CD4-positive, alpha-beta T cell treated with Interleukin-6 at 100 ng/mL for 8 hours (primary cell): ENCODE measurements at places on chromosomes 3 and 15.

- no peak for DNase-seq
These were observed 114.3 kb downstream of the TGFBR2 start for GRCh38 chr3:30720586-30721313.

DNA sequence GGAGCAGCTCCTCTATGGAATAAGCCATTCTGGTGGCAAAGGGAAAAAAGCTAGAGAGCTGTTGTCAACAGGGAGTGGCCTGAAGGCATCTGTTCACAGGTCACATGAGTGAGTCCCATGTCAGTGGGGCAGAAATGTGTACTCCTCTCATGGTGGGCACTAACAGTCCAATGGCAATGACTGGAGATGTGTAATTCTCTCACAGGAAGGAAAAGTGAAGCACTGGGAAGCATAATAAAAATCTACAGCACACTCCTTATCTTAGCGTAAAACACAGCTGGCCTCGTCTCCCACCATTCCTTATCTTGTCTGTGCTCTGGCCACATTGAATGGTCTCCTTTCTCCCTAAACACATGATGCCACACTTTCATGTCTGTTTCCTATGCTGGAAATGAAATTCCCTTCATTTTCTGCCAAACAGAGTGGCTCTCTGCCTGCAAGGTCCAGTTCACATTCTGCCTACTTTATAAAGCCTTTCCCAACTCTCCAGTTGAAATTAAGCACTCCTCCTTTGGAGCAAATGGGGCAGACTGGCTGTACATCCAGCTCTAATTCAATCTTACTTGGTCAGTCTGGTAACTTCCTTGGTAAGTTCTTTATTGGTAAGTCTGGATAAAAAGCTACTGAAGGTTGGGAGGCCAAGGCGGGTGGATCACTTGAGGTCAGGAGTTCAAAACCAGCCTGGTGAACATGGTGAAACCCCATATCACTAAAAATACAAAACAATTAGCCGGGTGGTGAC is 139.8 kb downstream of the RPL22L1 start:
- no peak for DNase-seq

DNA sequence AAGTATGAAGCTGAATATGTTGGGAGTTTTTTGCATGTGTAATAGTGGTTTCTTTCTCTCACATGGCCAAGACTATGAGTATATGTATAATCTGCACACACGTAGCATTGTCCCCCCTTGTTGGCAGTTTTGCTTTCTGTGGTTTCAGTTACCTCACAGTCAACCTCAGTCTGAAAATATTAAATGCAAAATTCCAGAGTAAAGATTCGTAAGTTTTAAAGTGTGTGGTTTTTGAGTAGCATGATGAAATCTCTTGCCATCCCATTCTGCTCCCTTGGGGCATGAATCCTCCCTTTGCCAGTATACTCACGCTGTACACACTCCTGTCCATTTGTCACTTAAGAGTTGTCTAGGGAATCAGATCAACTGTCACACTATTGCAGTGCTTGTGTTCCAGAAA is 742.0 kb upstream of the CCDC54 start:
- no peak for DNase-seq

DNA sequence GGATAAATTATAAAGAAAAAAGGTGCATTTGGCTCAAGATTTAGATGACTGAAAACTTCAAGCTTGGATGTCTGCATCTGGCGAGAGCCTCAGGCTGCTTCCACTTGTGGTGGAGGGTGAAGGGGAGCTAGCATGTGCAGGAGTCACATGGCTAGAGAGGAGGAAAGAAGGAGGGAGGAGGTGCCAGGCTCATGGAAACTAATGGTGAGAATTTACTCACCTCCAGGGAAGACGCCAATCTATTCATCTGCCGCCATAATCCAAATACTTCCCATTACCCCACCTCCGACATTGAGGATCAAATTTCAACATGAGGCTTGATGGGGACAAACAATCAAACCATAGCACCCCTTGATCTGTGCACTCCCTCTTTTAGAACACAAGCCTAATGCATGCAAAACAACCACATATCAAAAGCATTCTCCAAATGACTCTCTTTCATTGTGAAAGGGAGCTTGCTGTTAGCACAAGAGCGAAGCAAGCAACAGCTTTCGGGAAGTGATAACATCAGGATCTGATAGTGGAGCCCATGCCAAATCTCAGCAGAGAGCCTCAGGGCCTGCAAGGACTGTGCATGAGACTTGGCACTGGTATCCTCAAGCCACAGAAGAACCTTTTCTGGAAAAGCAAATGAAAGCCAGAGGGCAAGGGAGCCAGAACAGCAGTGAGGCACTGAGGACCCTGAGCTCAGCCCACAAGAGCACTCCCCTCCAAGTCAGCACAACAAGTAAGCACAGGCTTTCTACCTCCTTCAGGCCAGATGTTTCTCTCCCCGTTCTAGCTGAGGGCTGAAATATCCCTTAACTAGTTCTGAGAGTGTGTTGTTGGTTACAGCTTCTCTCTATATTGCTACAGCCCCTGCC is 50.2 kb upstream of the THBS1 start:
- no peak for DNase-seq

GRCh38 chr3:69409831-69410230 is 23.9 kb upstream of the FRMD4B start:
- no peak for DNase-seq

DNA sequence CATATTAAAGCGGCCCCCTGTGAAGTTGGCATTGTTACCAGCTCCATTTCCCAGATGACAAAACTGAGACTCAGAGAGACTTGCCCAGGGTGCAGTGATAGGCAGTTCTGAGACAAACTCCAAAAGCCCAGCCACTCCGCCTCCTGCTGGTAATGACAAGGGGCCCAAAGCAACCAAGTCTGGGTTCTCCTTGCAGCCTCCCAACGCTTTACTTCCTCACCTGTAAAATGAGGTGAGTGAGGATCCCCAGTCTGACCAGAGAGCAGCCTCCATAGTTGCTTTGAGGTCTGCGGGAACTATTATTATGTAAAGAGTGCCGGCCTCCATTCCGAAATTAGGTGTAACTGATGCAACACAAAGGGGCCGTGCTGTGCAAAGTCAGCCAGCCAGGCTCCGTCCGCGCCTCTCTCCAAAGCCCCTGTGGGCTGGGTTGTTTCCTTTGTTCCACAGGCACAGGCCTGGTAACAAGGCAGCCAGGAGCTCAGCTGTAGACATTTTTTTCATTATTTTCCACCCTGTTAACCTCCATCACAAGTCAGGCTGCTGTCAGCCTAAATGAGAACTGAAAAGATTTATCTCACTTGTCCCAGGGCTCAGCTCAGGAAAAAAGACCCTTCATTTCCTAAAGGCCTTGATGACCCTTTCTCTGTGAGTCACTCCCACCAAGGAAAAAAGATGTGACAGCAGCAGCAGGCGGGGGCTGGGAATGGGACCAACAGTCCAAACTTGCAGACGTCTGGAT is 139.1 kb upstream of the RAD18 start:
- no peak for DNase-seq

DNA sequence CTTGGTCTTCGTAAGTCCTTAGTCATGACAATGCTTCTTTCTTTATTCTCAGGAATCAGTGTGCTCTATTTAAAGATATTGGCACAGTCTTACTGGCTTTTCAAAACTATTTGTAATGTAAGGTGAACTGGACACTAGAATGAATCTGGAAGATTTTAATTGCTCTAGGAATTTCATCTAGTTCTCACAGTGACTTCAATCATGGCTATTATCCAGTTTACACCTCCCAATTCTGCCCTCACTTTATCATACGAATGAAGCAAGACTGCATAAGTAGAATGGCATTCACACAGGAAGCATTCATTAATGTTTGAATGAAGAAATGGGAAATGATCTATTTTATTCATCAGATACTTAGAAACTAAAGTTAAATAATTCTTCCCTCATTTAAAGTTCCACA is 26.7 kb upstream of the DRD3 start:
- no peak for DNase-seq

- DNase-seq, result no peak
These were observed 8.2 kb downstream of the SLC6A6 start for GRCh38 chr3:14410503-14411165.

DNA sequence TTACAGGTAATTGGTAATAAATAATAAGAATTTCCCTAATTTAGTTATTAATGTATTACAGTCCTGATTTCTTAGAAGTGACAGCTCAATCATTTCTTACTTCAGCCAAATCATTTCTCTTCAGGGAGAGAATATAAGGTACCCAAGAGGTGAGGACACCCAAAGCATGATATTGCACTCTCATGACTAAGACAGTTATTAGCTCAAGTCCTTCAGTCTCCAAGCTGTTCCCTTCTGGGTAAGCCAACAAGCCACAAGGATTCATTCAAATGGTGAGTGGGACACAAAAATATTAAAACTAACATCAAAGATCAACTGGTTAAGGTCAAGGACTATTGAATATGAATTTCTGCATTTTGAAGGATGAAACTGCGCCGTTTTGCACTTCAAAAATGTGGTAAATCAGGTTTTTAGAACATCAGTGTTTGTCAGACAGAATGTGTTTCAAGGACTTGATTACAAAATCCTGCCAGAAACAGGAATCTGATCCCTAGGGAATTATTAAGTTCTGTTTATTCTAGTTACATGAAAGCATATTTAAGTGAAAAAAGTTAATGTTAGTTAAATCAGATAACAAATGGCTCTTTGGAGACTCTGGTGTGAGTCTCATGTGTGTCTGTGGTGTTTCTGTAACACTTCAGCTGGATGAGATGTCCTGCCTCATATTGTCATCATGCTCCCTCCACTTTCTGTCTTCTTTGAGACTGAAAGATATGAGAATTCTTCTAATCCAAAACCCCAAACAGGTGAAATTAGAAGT is 101.7 kb upstream of the COL8A1 start:
- no peak for DNase-seq

- DNase-seq, result no peak
These were observed 185.1 kb upstream of the AGTR1 start for GRCh38 chr3:148512648-148513047.

DNA sequence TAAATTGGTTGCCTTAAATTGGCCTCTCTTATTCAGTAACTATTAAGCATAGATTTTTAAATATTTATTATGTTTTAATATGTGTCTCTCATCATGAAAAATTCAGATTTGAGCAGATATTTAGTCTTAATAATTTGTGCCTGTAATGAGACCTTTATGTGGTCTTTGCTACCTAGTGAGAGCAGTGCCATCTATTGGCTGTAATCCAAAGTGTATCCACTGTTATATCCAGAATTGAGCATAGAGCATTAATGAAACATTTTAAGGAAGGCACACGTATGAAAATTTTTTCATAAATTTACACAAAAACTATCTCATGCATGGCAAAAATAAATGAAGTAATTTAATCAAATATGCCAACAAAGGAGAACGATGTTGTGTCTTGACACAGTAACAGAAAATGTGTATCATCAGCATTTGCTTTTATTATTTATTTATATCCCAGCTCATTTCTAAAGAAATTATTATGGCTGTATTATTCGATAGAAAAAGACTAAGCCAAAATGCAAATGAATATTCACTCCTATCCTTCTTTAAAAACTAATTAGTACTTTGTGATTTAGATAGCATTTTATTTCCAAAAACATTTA is 203.5 kb downstream of the RSRC1 start:
- DNase-seq, result no peak

DNA sequence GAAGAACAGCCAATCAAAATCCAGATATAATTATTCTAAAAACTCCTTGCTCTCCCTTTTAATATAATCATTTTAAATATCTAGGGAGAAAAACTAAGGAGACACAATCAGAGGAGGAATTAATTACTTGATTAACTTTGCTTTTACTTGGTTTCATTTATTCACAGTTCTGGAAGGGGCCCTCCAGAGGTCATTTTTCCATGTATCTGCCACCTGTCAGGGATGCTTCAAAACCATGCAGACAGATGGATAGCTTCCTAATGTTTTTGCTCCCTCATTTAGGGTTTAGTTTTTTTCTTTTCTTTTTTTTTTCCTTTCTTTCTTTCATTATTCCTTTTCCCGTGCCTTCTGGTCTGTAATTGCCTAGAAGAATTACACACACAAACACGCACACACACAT is 438.1 kb upstream of the ARPP21 start:
- no peak for DNase-seq

- no peak for DNase-seq
These were observed 105.0 kb upstream of the P2RY1 start for GRCh38 chr3:152729906-152730305.

DNA sequence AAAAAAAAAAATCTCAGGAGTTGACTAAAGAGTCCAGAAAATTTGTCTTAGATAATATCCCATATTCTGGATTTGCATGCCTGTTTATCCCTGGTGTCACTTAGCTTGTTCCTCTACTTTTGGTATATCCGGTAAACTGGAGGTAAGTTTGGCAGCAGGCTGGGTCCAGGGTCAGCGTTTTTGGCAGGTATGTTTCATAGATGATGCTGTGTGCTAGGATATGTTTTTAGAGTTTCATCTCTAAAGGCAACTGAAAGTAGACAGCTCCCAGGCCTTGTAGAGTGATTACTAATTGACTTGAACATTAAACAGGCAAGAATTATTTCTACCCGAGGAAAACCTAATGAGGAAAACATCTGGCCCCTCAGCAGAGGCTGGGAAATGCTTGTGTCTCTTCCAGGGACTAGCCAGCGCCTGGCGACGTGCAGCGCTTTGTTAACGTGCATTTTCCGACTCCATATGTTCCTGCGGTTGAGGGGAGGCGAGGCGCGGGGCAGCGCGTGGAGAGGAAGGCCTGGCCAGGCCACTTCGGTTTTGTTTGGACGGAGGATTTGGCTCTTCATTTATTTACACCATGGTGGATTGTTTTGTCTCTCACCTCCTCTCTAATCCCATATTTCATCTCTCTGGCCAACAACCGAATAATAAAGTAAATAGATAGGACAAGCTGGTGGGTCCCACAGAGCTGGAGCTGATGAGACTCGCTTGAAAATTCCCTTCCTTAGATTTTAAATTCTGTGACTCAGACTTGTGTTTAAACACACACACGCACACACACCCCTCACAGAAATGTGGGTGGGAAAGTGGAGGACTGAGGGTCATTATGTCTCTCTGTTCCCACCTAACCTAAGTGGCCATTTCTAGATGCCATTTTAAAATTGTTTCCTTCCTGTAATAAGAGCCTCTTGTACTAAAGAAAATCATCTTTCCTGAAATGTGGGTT is 65.3 kb downstream of the ASB7 start:
- no peak for DNase-seq

GRCh38 chr15:67472957-67473356 is 48.0 kb upstream of the C15orf61 start:
- DNase-seq, result no peak

- DNase-seq, result no peak
These were observed 342.8 kb upstream of the IL12A start for GRCh38 chr3:159645874-159646273.

DNA sequence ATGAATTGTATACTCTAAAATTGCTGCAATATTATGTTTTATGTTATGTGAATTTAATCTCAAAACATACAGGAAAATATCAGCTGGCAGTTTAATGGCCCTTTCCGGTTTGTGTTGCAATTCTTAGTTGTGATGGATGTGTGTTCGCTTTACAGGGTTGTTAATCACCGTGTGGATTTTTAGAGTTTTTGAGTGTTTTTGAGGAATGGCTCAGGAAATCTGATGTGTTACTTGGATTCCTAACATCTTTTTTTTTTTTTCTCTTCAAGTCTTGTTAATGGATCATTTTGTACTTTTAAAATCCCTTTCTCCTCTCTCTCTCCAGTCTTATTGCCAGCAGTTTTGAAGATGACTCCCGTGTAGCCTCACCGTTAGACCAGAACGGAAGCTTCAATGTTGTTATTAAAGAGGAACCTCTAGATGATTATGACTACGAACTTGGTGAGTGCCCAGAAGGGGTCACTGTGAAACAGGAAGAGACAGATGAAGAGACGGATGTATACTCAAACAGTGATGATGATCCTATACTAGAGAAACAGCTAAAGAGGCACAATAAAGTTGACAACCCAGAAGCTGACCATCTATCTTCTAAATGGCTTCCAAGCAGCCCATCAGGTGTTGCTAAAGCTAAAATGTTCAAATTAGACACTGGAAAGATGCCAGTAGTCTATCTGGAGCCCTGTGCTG is 35.7 kb downstream of the MGA start:
- peak; percentile 59 for DNase-seq
